ENCODE measurements at places on chromosomes 4 and X.

GRCh38 chr4:78131403-78131802, 74.3 kb downstream of the FRAS1 start:
- no peak for DNase-seq

DNA sequence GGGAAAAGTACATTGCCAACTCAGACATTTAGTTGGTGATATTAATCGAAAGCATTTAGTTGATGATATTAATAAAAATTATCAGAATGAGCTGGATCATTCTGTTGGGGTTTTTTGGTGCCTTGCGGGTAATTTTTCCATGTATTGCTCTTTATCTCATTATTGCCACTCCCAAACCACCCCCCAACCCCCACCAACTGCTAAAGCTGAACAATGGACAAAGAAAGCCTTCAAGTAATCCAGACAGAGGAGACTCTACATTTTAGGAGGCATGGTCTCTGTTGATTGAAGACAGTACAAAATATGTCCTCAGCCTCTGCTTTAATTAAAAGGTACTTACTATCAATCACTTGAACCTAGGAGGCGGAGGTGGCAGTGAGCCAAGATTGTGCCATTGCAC, 22.5 kb downstream of the PDK3 start:
- no peak for DNase-seq

GRCh38 chrX:91079342-91080114, 355.1 kb upstream of the PABPC5 start:
- DNase-seq = no peak

DNA sequence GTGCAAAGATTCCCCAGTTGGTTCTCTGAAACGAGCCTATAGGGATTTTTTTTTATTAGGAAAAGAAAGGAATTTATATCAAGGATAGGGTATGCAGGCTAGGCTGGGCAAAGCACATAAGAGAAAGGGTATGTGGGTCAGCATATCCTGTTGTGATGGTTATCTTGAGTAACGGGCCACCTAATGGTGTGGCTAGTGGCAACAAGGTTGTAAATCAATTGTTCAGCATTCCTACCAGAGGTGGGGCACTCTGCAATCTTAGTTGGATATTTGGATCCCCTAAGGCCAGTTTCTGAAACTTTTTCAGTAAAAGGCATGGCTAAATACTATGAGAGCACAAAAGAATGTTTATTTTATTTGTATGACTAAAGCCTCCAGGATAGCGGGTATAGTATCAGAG, 42.7 kb downstream of the DCAF12L1 start:
- DNase-seq = no peak

- no peak for DNase-seq
These were observed 150.1 kb downstream of the NAA11 start for GRCh38 chr4:79175716-79176115.
